Stimulated activated CD8-positive, alpha-beta memory T cell treated with anti-CD3 and anti-CD28 coated beads, Interleukin-7, amount 100 ng/mL, for 24 hours (primary cell): ENCODE measurements at places on chromosomes 12 and 14.

DNA sequence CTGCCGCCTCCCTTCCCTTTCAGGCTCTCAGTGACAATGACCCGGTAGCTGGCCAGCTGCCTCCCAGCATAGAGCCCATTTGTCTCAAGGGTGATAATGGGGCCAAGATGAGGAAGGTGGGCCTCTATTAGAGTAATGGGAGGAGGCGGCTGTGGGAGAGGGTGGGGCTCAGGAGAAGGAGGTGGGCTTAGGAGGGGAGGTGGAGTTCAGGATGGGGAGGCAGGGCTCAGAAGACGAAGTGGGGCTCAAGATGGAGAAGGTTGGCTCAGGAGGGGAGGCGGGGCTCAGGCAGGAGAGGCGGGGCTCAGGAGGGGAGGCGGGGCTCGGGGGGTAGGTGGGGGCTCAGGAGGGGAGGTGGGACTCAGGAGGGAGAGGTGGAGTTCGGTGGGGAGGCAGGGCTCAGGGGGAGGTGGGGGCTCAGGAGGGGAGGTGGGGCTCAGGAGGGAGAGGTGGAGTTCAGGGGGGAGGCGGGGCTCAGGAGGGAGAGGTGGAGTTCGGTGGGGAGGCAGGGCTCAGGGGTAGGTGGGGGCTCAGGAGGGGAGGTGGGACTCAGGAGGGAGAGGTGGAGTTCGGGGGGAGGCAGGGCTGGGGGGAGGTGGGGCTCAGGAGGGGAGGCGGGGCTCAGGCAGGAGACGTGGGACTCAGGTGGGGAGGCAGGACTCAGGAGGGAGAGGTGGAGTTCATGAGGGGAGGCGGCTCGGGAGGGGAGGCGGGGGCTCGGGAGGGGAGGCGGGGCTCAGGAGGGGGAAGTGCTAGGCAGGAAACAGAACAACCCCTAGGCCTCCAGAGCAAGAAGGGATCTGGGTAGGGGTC, 36.8 kb downstream of the IQSEC3 start:
- DNase-seq: no peak

- no peak for DNase-seq
Measured at GRCh38 chr12:7497661-7498060, 5.9 kb downstream of the CD163 start.

DNA sequence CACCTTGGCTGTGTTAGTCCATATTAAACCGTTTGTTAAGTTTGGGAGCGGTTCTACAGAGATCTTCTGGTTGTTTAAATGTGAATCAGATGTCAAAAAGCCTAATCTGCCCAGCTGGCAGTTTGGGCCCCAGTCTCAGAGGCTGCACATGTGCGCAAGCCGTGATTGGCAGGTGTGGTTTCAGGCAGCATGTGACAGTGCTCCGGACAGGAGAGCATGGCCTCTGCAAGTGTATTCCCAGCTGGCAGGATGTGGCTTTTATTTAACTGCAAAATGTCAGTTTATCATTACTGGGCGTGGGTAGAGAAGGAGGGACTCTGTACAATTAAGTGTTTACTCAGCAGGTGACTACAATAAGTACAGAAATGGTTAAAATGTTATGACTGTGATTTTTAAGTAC, 77.5 kb downstream of the PELI2 start:
- DNase-seq: no peak

- DNase-seq: no peak
Measured at GRCh38 chr14:93308686-93309345, 24.0 kb downstream of the BTBD7 start.

GRCh38 chr12:115320967-115321366, 637.0 kb upstream of the TBX3 start:
- no peak for DNase-seq

DNA sequence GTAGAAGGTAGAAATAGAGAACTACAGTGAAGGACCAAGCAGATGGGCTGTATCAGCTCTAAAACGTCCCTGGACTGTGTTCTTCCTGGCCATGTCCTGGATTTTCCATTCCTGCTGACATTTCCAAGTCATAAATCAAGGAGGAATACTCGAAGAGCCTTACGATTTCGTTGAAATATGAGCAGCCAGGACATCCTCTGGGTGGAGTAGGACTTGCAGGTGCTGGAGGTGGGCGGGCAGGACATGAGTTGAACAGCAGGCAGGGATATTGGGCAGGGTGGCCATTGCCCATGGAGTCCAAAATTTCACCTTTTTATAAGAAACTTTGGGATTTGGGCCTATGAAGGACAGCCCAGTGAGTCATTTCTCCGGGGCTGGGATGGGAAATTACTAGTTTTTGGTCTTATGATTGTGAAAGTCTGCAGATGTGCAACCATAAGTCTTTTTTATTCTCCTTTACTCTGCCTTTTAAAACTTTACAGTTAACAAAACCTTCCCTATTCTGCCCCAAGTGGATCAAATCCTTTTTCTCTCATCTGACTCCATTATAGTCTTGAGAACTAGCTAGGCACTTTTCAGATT, 88.8 kb downstream of the TMX1 start:
- DNase-seq: no peak

- DNase-seq: no peak
Measured at GRCh38 chr14:72664651-72665050, 229.2 kb downstream of the DPF3 start.

- DNase-seq: no peak
Measured at GRCh38 chr12:102990419-102990818, 32.9 kb downstream of the ASCL1 start.

GRCh38 chr12:109212460-109213115, 96.2 kb downstream of the ACACB start:
- DNase-seq: no peak

DNA sequence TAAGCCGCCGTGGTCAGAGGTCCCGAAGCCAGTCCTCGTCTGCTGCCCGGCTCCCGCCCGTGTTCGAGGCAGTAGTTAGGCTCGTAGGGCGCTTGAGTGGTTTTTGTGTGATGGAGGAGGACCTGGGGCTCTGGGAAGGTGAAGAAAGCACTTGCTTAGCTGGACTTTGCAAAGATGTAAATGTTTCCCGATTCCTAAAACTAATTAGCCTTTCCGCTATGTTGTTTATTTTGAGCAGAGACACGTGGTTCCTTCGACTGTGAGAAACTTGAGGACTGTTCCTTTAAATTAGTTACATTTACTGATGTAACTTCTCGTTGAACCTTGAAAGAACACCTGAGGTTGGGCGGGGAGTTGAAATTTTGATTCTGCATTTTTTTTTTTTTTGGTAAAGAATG, 33.9 kb downstream of the MIA2 start:
- DNase-seq: no peak

- no peak for DNase-seq
Measured at GRCh38 chr14:99289394-99290189, 17.6 kb upstream of the BCL11B start.

DNA sequence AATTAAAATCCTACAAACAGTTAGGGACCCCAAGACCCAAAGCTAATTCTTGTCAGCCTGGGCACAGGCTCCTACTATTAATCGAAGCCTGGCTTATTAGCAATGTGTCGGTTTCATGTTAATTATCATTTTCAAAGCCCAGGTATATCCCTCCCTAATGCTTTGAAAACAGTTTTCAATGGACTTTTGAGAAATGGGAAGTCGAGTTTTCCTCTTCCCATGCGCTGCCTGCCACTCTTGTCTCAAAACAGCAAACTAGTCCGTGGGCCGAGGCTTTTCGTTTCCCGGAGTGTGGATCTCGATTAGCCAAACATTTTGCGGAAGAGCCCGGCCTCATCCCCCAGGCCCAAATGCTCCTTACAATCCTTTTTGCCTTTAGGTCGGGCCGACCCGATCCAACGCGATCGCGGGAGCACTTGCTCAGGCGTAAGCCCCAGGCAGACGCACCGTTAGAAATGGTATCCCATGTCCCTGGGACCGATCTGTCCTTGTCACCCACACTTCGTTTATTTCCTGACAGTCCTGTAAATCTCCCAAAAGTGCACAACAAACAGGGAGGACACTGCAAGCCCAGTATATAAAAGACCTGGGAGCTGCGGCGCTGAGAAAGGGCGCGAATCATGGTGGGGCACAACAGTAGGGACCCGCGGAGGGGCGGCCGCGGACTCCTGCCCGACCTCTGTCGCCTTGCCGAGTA, 1.5 kb downstream of the SIX6 start:
- DNase-seq: no peak

GRCh38 chr12:43148691-43149090, 403.3 kb downstream of the ADAMTS20 start:
- DNase-seq: no peak

DNA sequence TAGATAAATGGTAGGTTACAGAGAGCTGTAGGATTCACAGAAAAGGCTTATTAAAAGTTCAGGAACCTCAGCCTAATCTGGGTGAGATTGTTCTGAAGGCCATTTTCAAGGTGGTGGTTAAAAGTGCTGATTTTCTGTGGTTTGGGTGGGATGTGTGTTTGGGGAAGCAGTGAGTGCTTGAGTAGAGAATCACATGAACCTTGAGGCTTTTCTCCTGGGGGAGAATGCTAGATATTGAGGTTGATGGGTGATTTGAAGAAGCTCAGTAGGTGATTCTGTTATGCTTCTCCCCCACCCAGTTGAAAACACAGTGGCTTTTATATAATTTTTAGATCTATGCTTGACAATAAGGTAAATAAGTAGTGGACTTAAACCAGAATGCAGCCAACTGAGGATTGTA, 420.9 kb downstream of the PCNX1 start:
- DNase-seq: no peak

DNA sequence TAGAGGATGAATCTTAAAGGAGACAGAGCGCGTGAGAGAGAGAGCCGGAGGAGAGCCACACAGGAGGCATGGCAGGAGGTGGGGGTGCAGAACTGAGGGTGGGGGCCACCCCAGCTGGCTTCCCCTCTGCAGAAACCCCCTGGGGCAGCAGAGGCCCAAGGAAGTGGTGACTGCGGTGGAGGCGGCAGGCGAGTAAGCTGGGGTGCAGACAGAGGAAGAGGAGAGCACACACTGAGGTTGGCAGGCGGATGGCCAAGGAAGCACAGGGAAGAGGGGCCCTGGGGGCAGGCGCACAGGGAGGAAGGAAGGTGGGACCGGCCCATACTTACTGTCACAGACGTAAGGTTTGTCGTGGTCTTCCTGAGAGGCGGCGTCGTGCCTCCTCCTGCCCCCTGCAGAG, 179.8 kb downstream of the DPF3 start:
- DNase-seq: no peak

DNA sequence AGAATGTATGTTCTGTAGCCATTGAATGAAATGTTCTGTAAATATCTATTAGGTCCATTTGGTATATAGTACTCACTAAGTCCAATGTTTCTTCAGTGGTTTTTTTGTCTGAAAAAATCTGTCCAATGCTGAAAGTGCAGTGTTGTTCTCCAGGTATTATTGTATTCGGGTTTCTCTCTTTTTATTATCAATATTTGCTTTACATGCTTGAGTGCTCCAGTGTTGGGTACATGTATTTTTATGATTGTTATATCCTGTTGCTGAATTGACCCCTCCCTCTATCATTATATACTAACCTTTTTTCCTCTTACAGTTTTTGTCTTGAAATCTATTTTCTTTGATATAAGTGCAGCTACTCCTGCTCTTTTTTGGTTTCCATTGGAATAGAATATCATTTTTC, 382.2 kb downstream of the CCER1 start:
- DNase-seq: no peak

- no peak for DNase-seq
Measured at GRCh38 chr12:92513231-92513730, 189.5 kb upstream of the PLEKHG7 start.

DNA sequence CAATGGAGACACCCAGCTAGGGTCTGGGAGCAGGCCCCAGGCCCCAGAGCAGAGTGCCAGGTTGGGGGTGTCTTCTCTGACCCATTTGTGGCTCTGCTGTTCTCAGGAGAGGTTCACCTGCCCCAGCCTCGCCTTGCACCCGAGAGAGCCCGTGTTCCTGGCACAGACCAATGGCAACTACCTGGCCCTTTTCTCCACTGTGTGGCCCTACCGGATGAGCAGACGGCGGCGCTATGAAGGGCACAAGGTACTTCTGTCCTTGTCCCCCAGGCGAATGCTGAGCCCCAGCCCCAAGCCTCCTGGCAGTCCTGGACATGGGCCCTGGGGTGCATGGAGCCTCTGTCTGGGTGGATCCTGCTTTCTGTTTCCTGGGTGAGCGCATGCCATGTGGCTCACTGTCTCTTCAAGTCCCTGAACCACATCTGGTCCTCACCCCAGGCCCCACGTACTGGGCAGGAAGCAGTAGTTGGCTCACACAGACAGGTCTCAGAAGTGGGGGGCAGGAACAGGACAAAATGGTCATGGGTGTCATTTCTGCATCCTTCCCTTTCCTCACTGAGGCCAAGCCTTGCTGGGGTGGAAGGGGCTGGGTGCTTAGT, 58.2 kb downstream of the BEGAIN start:
- DNase-seq: no peak

GRCh38 chr12:123242116-123242904, 9.1 kb downstream of the MTRFR start:
- DNase-seq: no peak

- DNase-seq: no peak
Measured at GRCh38 chr12:107379852-107380567, 286.7 kb upstream of the CRY1 start.

- no peak for DNase-seq
Measured at GRCh38 chr12:52838609-52839435, 4.7 kb upstream of the KRT79 start.

DNA sequence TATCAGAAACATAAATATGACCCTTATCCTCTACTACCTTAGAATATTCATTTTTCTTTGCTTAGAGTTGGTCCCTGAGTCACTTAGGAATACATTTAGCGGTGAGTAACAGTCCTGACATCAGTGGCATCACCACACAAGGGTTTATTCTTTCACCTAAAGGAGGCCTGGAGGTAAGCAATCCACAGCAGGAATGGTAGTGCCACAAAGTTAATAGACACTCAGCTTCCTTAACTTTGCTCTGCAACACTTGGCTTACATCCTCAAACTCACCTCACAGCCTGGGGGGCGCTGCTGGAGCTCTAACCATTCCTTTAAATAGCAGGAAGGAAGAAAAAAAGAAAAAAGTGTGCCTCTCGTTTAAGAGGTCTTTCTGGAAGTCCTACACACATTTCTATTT, 29.1 kb downstream of the BBOF1 start:
- no peak for DNase-seq

- DNase-seq: no peak
Measured at GRCh38 chr12:114812384-114812783, 128.4 kb upstream of the TBX3 start.

DNA sequence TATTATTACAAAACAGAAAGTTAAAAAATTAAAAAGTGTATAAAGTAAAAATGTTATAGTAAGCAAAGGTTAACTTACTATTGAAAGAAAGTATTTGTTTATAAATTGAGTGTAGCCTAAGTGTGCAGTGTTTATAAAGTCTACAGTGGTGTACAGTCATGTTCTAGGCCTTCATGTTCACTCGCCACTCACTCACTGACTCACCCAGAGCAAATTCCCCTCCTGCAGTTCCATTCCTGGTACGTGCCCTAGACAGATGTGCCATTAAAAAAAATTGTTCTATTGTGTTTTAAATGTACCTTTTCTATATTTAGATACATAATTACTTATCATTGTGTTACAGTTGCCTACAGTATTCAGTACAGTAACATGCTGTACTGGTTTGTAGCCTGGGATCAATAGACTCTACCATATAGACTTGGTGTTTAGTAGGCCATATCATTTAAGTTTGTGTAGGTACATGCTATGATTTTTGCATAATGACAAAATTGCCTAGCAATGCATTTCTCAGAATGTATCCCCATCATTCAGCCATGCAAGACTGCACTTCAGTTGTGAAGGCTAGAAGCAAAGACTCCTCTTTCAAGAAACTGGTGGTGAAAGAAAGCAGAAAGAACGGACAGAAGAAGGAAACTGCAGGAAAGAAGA, 100.6 kb downstream of the DACT1 start:
- DNase-seq: no peak
